ENCODE measurements at places on chromosomes 1 and 21.

- peaks cover under 1% of the 10 kb centered on the region for H3K36me3 ChIP-seq
- H3K4me3 ChIP-seq: peak overlapping the region; percentile 84
- peaks cover 4% of the 10 kb centered on the region for H3K4me1 ChIP-seq
Measured at GRCh38 chr1:11664336-11665065, 501 bp downstream of the FBXO6 start.

DNA sequence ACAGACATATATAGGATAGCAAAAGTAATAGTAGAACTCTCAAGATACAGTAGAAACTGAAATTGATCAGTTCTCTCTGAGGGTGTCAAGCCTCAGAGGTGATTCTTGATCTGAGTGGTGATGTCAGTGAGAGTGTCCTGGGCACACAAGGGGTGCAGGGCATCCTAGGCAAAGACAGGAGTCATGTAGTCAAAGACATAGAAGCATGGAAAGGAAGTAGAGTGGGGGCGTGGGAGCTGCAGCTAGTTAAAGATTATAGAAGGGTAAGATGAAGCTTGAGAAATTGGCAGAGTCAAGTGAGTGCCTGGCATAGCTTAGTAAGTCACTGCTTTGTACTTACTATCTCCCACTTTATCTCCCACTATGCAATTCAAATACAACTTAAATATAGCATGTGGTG, 22.8 kb downstream of the CDC7 start:
- H3K27me3 ChIP-seq: no peaks in the 10 kb centered on the region
- DNase-seq: no peak
- no peaks in the 10 kb centered on the region for H3K4me1 ChIP-seq
- H3K4me3 ChIP-seq: no peak overlapping the region
- no peak overlapping the region for H3K27ac ChIP-seq
- no peaks in the 10 kb centered on the region for H3K36me3 ChIP-seq

GRCh38 chr1:81128079-81128478, 672.7 kb upstream of the ADGRL2 start:
- H3K4me1 ChIP-seq: no peaks in the 10 kb centered on the region
- H3K36me3 ChIP-seq: no peaks in the 10 kb centered on the region
- DNase-seq: no peak
- no peak overlapping the region for H3K4me3 ChIP-seq
- no peak overlapping the region for H3K27ac ChIP-seq
- no peaks in the 10 kb centered on the region for H3K27me3 ChIP-seq

DNA sequence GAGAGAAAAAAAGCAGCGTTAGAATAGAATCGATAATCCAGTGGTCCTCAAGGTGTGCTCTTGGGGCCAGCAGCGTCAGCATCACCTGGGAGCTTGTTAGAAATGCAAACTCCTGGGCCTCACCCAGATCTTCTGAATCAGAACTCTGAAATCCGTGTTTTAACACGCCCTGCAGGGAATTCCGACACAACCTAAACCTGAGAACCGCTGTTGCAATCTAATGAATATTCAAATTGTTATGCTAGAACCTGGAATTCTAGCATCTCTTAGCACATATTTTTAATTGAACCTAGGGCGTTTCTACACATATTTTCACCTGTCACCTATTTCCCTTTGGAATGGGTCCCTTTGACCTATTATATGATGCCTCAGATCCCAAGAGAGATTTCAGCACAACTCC, 175.7 kb downstream of the PSMG1 start:
- H3K4me3 ChIP-seq: no peak overlapping the region
- DNase-seq: peak; percentile 41
- H3K36me3 ChIP-seq: no peaks in the 10 kb centered on the region
- no peaks in the 10 kb centered on the region for H3K27me3 ChIP-seq
- H3K27ac ChIP-seq: peak overlapping the region; percentile 88

- H3K4me3 ChIP-seq: no peak overlapping the region
- no peaks in the 10 kb centered on the region for H3K27me3 ChIP-seq
- no peaks in the 10 kb centered on the region for H3K4me1 ChIP-seq
Measured at GRCh38 chr21:44478124-44478800, 23.0 kb downstream of the LRRC3 start.
